ENCODE measurements at places on chromosomes 3 and 15.

GRCh38 chr3:123818921-123819429 lies 65.2 kb downstream of the MYLK start:
- no peak for DNase-seq

- no peak for DNase-seq
Measured at GRCh38 chr3:102332934-102333333, 101.9 kb upstream of the ZPLD1 start.

DNA sequence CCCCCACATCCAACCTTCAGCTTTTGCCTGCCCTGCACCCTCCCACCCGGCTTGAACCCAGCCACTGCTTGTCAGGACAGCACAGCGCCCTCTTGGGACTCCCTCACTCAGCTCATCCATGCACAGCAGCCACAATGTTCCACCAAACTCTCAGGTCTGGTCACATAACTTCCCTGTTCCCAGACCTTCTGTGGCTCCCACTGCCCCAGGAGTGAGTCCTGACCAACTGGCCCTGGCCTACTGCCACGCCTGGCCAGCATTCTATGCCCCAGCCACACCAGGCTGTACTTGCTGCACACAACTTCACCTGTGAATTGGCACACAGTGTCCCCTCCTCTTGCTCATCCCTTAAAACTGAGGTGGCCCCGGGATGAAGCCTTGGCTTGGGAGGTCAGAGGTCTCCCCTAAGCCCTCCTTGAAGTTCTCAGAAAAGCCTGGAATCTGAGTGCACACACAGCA lies 21.0 kb downstream of the PLXNB1 start:
- DNase-seq: no peak

DNA sequence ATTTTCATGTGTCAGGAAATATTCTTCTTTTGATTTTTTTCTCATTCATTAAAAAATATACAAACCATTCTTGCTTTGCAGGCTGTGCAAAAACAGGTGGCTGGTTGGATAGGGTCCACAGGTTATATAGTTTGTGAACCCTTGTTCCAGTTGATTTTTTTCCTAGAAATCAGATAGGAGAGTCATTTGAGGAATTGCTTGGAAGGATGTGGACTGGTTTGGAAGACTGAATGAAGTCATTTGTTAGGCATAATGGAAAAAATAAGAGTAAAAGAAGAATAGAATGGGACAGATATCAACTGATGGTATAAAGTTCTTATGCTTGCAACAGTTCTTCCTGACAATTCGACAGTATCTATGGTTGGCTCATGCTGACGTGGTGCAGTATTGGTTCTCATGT lies 189.4 kb downstream of the PTPRG start:
- no peak for DNase-seq

DNA sequence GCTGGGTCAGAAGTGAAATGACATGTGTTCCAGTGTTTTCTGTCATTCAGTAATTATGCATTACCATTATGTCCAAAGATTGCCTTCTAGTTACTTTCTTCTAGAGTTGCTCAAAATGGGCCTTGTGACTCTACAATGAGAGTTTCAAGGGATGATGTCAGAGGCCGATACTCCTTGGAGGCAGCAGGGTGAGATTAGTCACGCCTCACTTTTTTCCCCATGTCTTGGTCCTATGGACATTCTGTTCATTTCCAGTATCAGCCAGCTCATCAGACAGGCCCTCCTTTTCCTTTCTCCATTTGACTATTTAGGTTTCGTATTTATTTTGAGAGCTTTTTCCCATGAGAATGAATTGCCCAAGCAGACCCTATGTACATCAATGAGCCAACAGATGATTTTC lies 17.5 kb downstream of the VGLL3 start:
- DNase-seq: no peak

DNA sequence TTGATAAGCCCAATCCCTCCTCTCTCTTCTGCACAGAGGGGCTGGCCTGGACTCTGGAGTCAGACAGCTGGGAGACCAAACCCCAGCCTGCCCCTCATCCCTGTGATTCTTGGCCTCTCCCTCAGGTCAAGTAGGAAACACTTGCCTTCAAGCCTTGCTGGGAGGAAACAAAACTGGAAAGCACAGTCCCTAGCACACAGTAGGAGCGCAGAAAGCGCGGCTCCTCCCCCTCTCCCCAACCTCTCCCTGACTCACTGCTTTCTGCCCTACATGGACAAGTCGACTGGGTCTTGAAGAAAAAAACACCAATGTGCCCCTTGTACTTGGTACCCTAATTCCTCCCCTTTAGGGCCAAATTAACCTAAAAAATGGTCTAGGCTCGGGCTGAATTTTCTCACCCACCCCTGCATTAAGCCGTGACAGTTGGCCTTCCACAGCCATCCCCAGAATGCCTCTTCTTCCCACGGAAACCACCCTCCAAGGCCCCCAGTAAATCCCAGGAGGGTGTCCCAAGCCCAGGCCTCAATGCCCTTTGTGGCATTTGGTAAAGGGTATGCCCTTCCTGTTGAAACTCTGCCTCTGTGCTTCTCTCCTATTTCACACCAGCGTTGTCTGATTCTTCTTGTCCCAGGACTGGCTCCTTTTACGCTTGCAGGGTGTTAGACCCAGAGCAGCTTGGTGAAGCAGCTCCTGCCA lies 11.3 kb upstream of the RAF1 start:
- no peak for DNase-seq

DNA sequence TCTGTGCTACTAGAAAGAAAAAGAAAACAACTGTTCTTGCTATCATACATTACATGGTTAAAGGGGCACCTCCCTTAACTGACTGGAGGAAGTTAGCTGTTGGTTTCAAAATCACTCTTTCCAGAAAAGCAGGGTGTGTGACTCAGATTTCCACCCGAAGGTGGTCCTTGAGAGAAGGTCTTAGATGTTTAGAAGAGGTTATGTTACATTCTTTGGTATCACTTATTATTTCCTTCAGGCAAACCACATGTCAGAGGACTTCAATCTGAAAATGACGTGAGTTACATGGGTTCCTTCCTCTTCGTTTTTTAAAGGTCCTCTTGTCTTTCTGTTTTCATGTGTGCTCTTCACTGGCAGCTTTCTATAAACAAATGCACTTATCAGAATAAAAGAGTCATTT lies 307.9 kb upstream of the CBLB start:
- peak; percentile 90 for DNase-seq

DNA sequence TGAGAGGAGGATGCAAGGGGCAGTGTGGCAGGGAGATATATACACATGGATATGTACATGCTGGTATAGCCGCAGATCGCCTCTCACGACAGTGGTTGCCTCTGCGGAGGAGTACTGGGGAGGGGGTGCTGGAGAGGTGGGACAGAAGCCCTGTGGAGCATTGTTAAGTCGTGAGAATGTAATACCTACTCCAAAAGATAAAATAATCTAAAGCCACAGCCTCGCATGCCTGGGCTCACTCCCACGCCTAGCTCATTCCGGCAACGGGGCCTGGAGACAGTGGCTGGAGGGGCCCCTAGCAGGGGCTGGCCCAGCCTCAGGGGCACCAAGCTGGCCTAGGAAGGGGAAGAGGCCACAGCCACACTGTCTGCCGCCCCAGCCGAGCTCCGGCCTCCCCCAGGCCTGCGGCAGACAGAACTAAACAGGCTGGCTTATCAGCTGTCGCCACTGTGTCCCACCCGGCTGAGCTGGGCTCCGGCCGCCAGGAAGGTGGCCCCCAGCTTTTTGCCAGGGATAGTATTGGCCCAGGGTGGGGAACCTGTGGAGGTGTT lies 65.1 kb upstream of the LCTL start:
- no peak for DNase-seq

- DNase-seq: no peak
Measured at GRCh38 chr3:149390294-149390693, 12.8 kb upstream of the TM4SF1 start.

DNA sequence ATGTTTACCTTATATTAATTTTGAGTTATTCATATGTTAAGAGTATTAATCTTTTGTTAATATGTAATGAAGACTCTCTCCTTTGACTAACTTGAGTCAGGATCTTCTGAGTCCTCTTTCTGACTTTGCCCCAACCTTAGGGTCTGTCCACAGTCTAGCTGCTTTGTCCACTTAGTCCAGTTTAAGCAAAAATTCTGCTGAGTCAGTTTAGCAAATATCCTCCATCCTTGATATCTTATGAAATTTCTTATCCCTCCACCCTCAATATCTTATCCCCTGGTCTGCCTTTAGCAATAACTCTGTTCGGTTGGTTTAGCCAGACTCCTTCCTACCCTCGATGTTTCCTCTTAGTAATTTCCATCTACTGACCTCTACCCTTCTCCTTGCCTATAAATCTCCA lies 91.7 kb downstream of the DIPK2A start:
- no peak for DNase-seq

DNA sequence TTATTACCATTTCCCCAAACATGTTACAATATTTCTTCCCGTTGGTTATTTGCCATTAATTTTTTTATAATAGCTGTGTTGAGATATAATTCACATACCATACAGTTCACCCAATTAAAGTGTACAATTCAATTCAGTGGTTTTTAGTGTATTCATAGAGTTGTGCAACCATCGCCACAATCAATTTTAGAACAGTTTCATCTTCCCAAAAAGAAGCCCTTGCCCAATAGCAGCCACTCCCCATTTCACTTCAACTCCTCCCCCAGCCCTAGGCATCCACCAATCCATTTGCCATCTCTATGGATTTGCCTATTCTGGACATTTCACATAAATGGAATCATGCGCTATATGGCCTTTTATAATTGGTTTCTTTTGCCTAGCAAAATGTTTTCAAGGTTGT lies 225.1 kb downstream of the EPHB1 start:
- no peak for DNase-seq

DNA sequence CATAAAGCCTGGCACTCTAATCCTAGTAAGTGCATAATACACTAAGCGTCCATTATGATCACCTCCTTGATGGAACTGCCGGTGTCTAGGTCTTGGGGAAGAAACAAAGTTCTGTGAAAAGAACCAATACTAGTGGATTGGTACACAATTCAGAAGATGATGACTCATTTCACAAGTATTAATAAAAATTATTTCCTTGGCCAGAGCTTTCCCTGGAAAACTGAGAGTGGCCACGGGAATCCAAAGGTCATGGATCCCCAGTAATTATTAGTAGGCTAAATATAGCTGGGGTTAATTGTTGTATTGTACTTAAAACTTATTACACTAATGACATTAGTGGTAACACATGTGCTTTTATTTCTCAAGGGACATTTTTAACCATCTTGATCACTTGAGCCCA lies 808.0 kb upstream of the NR2F2 start:
- DNase-seq: no peak

GRCh38 chr3:124854009-124854408 lies 33.2 kb downstream of the ITGB5 start:
- no peak for DNase-seq

DNA sequence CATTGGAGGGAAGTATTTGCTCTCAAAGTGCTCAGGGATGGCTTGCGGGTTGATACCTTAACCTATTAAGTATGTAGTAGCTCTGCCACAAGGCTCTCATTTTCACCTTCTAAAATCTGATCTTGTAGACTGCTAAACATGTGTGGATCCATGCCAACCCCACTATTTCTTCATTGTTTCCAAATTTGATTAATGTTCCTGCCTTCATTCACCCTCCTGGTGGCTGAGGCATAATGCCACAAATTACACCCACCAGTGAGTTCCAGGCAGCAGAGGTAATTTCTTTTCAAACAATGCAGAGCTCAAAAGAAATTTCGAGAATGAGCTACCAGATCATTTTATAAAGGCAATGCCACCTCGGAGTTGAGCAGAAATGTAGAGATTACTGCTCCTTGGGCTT lies 71.0 kb downstream of the EDEM1 start:
- DNase-seq: no peak

GRCh38 chr15:75307778-75308390 lies 25.2 kb downstream of the GOLGA6D start:
- no peak for DNase-seq

GRCh38 chr3:125203731-125204130 lies 8.8 kb downstream of the SLC12A8 start:
- DNase-seq: no peak

DNA sequence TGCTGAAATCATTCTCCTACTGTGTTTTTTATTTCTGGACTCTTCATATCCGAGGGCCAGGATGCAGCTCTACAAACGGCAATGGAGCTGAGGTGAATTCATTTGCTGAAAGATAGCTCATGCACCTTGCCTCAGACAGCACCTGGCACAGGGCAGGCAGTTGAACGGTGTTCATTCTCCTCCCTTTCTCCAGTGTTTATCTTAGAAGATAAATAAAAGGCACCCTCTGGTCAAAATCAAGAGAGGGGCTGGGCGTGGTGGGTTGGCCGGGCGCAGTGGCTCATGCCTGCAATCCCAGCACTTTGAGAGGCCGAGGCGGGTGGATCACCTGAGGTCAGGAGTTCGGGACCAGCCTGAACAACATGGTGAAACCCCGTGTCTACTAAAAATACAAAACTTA lies 79.3 kb upstream of the LMOD3 start:
- no peak for DNase-seq

- DNase-seq: no peak
Measured at GRCh38 chr15:98744506-98744905, 96.2 kb downstream of the IGF1R start.

GRCh38 chr15:96121086-96121920 lies 209.2 kb upstream of the NR2F2 start:
- DNase-seq: no peak

- DNase-seq: no peak
Measured at GRCh38 chr3:47283193-47283537, 421 bp downstream of the KLHL18 start.

DNA sequence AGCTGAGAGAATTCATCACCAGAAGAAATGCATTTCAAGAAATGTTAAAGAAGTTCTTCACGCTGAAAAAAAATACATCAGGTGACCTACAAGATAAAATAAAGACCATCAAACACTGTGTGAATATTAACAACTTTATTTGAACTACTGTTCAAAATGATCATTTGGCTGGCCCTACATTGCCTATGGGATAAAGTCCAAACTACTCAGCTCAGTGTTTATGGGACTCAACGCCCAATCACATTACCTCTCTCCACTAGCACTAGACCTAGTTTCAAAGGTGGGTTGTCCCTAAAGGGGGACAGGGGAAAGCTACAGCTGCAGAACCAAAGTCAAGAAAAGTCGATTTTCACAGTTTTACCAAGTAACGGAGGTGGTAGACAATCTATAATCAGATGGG lies 62.0 kb downstream of the DLG1 start:
- no peak for DNase-seq

GRCh38 chr3:140086642-140087041 lies 151.7 kb downstream of the CLSTN2 start:
- DNase-seq: no peak

DNA sequence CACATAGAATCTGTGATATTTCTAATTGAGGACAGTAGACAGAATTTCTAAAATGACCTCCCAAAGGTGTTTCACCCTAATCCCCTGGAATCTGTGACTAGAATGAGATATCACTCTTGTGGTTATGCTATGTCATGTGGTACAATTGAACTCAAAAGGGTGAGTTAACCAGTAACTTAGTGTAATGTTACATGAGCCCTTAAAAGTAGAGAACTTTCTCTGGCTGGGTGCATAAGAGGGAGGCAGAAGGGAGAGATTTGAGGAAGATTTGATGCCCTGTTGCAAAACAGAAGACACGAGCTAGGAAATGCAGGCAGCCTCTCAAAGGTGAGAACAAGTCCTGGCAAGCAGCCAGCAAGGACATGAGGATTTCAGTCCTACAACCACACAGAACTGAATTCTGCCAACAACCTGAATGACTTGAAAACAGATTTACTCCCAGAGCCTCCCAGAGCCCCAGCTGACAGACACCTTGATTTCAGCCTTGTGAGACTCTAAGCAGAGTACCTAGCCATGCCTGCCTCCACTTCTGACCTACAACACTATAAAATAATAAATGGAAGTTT lies 160.3 kb downstream of the MTHFS start:
- DNase-seq: no peak
